NCI-H1436 (cell line): ENCODE measurements at places on chromosomes 12 and 14.

DNA sequence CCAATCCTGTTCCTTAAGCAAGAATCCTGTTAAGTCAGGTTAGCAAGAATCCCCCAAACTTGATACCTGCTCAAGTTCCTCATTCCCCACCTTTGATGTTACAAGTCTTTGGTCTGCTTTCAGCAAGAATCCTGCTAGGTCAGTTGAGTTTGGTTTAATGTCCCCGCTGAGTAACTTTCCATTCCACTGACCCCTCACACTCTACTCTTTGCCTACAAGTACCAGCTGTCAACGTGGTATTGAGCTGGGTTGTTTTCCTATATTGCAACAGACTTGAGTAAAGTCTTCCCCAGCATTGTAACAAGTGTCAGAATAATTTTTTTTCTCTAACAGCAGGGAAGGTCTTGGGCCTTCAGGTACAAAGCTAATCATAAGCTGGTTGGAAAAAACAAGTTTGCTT lies 6.3 kb downstream of the PPM1H start:
- no peak for DNase-seq

GRCh38 chr12:65943388-65944137 lies 119.3 kb downstream of the HMGA2 start:
- no peak for DNase-seq

DNA sequence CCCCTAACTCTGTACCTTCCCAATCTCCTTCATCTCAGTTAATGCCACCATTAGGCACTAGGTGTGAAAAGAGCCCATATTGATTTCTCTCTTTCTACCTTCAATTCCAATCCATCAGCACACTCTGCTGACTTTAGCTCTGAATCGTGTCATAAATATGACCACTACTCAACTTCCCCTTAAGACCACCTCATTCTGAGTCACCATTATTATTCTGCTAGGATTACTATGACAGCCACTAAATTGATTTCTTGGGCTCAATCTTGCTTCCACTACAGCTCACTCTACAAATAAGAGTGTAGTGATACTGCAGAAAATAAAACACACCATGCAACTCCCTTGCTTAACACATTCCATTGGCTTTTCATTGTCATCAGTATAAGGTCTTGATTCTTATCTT lies 1449.0 kb upstream of the FLRT2 start:
- no peak for DNase-seq

DNA sequence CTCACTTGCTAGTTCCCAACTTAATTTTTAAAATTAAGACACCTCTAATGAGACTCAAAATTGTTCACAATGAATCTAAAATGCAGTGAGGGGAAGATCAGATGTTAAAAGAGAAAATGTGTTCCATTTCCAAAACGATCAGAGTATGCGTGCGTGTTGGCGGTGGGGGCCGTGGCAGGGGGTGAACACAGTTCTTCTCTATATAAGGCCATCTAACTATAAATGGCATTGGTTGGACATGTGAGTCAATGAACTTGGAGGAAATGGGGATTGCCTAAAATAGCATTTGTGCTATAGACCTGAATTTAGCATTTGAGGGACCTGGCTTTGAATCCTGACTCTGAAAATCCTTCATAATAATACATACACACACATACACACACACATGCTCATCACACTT lies 149.4 kb downstream of the FOXN3 start:
- no peak for DNase-seq

DNA sequence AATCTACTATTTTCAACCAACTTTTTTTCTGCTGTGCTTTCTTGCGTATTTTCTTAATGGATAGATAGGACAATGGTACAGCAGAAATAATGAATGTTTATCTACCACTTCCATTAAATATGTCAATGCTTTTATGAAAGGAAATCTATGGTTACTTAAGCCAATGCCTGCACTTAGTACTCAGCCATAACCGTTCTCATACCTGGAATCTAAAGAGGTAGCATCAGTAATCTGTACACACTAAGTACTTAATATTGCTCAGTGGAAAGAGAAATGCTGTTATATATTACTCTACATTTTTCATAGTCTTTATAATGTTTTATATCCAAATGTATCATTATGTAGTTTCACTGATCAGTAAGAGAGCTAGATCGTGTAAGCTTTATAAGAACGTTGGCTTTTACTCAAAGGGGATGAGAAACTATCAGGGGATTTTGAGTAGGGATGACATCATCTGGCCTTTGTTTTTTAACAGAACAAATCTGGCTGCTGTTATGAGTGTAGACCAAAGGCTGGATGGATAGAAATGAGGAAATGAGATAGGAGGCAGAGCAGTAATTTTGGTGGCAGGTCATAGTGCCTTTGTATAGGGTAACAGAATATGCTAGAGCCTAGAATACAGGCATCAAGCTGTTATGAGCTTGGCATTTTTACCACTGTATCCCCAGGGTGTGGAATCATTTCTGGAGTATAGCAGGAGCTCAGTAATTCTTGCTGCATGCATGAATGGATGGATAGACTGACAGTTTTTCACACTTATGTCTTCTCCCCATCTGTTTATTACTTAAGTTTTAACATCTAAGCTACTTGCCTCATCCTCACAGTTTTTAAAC lies 34.0 kb downstream of the ALG10B start:
- DNase-seq, result no peak

DNA sequence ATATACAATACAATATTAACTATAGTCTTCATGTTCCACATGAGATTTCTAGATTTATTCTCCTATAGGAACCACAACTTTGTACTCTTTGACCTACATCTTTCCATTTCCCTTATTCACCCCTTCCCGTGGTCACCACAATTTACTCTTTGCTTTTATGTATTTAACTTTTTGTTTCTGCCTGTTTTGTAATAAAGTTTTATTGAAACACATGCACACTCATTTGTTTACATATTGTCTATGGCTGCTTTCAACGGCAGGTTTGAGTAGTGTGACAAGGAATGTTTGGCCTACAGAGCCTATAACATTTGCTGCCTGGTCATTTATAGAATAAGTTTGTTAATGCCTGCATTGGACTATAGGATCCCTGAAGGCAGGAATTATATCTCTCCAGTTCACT lies 231.1 kb downstream of the CRADD start:
- no peak for DNase-seq

- no peak for DNase-seq
Observed at GRCh38 chr14:34126586-34126985, 175.7 kb upstream of the EGLN3 start.

DNA sequence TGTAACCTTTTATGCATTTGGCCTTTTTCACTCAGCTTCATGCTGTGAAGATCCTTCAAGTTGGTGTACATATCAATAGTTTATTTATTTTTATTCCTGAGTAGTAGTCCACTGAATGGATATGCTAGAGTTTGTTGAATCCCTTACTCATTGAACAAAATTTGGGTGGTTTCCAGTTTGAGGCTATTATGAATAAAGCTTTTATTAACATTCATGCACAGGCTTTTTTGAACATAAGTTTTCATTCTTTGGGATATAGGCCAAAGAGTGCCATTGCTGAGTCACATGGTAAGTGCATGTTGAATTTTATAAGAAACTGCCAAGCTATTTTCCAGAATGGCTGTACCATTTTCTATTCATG lies 59.5 kb upstream of the CAPRIN2 start:
- no peak for DNase-seq

GRCh38 chr12:6074979-6075585 lies 49.4 kb downstream of the VWF start:
- DNase-seq, result no peak

DNA sequence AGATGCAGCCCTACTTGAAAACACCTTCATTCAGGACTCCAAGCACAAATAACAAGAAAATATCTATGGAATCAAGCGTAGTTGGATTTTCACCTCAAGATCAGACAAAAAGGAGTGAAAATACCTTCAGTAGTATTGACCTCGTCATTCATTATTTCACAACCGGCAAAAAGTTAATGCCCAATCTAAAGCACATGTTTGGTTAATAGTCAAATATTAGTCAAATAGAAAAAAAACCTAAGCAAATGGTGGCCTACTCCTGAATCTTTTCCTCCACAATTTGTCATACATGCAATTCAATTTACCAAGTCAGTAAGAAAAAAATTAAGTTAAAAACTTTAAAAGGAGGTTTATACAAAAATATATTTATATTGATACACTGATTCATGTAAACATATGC lies 50.0 kb downstream of the SLC38A4 start:
- DNase-seq, result no peak

GRCh38 chr12:80313209-80313608 lies 130.8 kb upstream of the PTPRQ start:
- no peak for DNase-seq

DNA sequence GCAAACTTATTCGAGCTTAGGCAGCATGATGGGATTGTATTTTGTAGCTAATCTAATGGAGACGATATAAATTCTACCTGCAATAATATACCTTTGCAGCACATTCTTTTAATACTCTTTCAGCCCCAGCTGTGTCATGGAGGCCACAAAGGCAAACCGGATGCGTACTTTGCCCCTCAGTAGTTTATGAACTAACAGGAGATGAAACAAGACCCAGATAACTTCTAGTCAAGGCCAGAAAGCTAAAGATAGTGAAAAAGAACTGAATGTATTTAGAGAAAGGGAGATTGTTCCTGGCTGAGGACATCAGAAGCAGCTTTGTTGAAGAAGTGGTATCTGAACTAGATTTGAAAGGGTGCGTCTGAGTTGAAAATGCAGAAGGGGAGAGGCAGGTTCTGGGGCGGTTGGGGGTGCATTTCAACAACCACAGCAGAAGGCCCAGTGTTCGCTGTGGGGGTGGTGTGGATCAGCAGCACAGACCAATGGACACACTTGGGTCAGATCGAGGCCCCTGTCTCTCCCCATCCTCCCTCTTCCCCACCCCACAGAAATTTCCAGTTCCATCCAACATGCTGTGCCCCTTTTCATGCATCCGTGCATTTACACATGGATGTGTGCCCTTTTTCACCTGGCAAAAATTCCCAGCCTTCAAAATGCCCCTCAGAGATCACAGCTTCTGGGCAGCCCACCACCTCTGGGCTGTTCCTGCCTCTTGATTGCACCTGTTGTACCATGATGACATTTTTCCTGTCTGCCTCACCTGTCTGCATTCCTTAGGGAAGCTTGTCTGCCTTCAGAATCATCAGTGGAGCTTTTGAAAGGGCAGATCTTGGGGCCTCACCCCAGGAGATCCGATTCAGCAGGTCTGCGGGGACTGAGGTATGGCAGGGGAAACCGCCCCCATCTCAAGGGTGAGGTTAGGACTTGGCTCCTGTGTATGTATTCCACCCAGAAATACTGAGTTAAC lies 2.2 kb downstream of the ZNF839 start:
- DNase-seq, result no peak

- peak; percentile 2 for DNase-seq
Observed at GRCh38 chr12:130041983-130042812, 120.1 kb upstream of the FZD10 start.

GRCh38 chr14:51490205-51490604 lies 161.5 kb upstream of the FRMD6 start:
- no peak for DNase-seq

- DNase-seq, result no peak
Observed at GRCh38 chr14:74636424-74637177, 24.6 kb upstream of the LTBP2 start.

- DNase-seq, result no peak
Observed at GRCh38 chr14:24785698-24786097, 151.7 kb upstream of the GZMB start.

DNA sequence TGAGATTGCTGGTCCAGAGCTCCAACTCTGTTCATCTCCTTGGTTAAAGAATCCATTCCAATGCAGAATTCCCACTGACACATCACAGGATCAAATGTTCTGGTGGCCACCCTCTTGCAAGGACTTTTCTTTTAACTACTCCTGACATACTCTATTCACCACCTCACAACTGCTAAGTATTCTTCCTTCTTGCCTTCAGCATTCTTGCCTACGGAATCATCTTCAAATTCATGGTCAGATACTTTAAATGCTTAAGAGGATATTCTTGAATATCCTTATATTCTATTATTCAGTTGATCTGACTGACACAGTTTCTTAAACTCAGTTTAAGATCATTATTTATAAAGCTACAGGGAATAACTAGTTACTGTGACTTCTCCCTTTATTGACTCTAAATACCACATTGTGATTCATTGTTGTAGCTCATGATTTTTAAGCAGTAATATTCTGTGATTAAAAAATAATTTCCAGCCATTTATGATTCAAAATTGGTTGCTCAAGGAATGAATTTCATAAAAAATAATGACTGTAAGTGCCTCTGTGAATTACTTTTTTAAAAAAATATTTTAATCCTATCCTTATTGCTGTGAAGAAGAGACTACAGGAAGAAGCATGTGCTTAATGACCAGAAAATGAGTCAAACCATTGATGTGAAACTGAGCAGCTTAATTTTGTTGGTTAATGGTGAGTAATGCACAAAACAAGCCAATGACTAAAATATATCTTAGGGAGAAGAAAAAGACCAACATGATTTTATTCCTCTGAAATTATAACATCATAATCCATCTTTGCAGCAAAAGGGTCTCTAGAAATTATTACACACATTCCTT lies 207.1 kb downstream of the PIK3C2G start:
- DNase-seq, result no peak

DNA sequence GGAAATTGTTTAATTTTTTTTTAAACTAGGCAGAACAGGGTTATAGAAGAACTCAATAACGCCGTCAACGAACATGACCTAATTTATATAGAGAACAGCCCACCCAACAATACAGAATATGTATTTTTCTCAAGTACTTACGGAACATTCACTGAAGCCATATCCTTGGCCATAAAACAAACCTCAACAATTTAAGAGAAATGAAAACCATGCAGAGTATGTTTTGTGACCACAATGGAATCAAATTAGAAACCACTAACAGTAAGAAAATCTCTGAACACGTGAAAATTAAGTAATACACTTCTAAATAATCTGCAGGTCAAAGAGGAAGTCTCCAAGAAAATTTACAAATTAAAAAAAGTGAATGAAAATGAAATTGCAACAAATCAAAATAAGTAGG lies 9.4 kb downstream of the SART3 start:
- DNase-seq, result no peak

GRCh38 chr12:14921218-14921617 lies 17.1 kb downstream of the ERP27 start:
- DNase-seq, result no peak

DNA sequence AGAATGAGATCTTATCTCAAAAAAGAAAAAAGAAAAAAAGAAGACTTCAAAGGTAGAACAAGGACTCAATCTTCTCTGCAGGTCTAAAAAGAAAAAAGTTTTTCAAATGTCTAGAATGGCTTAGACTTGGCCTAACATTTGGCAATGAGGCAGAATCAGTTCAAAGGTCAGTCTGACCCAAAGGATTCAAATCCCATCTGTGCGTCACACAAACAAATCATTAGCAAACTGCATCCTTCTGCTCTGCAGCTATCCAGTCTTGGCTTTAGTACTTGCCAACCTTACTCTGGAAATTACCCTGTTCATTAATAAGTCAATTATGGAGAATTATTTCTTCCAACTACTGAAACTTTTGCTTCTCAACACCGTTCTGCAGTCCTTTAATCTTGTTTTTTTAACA lies 3.1 kb downstream of the YAF2 start:
- DNase-seq, result no peak
